NCI-H2227 treated with DMSO at 0.1 percent for 48 hours (cell line): ENCODE measurements at places on chromosomes 1 and 21.

- no peak for DNase-seq
Observed at GRCh38 chr1:75786901-75787493, 941 bp downstream of the RABGGTB start.

DNA sequence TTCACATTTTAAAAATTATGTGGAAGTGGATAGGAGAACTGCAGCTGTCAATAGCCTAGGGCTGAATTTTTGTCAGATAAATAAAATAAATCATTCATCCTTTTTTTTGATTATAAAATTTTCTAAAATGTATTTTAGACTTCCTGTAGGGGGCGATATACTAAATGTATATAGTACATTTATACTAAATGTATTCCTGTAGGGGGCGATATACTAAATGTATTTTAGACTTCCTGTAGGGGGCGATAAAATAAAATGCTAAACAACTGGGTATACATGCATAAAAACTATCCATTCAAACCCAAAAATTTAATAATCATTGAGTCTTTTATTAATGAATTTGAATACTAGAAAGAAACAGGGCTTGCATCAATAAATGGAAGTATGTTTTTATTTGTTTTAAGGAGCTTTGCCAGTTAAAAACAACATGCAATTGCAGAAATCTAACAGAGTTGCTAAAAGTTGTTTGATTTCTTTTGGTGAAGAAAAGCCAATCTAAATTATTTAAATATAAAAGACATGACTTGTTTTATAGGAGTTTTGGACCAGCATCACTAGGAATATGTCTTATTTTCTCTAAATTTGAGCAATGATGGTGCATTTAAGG is 31.4 kb downstream of the CLCA1 start:
- no peak for DNase-seq

- DNase-seq = no peak
Observed at GRCh38 chr1:209924390-209924789, 13.6 kb upstream of the SYT14 start.

- DNase-seq = no peak
Observed at GRCh38 chr1:61472876-61473275, 252.1 kb downstream of the TM2D1 start.

GRCh38 chr21:24514081-24514733 is 1093.1 kb downstream of the MRPL39 start:
- no peak for DNase-seq

GRCh38 chr1:241551759-241552638 is 19.8 kb downstream of the KMO start:
- DNase-seq = no peak

GRCh38 chr1:152039461-152039860 is 2.7 kb upstream of the S100A11 start:
- no peak for DNase-seq

- DNase-seq = no peak
Observed at GRCh38 chr21:41681348-41681801, 85.5 kb downstream of the RIPK4 start.

- no peak for DNase-seq
Observed at GRCh38 chr1:228373681-228374571, 32.7 kb downstream of the TRIM11 start.

DNA sequence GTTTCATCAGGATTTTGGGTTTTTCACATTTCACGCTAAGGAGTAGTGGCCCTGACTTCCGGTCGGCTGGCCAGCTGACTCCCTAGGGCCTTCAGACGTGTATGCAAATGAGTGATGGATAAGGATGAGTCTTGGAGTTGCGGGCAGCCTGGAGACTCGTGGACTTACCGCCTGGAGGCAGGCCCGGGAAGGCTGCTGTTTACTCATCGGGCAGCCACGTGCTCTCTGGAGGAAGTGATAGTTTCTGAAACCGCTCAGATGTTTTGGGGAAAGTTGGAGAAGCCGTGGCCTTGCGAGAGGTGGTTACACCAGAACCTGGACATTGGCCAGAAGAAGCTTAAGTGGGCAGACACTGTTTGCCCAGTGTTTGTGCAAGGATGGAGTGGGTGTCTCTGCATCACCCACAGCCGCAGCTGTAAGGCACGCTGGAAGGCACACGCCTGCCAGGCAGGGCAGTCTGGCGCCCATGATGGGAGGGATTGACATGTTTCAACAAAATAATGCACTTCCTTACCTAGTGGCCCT is 23.1 kb upstream of the TNFRSF1B start:
- DNase-seq = no peak

- DNase-seq = peak; percentile 41
Observed at GRCh38 chr1:205343431-205344065, 13.2 kb downstream of the KLHDC8A start.

- no peak for DNase-seq
Observed at GRCh38 chr1:7104339-7104738, 319.1 kb downstream of the CAMTA1 start.

DNA sequence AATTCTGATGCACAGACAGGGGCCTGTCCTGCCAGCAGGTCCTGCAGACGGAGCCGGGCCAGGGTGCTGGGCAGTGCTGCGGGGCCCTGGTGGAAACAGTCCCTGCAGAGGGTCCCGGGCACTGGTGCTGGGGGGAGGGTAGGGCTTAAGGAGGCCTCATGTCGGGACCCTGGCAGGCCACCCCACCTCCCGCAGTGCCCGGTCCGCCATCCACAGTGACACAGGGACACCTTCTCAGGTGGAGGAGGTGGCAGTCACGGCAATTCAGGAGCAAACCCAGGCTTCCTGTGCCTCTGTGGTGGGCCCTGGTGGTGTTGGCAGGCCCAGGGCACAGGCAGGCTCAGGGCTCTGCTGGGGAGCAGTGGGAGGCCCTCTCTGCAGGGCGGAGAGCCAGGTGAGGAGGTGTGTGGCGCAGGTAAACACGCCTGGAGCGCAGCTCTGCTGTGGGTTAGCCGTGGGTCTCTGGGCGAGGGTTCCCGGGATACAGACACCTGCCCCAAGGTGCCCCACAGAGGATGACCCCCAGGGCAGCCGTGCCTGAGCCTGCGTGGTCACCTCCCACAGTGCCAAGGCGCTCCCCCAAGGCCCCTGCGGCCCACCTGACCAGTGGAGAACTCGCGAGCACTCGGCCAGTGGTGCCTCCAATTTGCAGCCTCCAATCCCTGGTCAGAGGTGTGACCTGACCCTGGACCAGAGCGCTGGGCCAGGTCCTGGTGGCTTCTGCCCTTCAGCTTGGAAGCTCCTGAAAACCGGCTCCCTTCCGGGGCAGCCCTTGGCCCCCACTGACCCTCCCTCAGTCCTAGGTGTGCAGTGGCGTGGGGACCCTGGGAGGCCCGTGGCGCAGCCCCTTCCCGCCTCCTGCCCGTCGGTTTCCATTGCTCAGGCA is 19.2 kb downstream of the COL18A1 start:
- DNase-seq = no peak

DNA sequence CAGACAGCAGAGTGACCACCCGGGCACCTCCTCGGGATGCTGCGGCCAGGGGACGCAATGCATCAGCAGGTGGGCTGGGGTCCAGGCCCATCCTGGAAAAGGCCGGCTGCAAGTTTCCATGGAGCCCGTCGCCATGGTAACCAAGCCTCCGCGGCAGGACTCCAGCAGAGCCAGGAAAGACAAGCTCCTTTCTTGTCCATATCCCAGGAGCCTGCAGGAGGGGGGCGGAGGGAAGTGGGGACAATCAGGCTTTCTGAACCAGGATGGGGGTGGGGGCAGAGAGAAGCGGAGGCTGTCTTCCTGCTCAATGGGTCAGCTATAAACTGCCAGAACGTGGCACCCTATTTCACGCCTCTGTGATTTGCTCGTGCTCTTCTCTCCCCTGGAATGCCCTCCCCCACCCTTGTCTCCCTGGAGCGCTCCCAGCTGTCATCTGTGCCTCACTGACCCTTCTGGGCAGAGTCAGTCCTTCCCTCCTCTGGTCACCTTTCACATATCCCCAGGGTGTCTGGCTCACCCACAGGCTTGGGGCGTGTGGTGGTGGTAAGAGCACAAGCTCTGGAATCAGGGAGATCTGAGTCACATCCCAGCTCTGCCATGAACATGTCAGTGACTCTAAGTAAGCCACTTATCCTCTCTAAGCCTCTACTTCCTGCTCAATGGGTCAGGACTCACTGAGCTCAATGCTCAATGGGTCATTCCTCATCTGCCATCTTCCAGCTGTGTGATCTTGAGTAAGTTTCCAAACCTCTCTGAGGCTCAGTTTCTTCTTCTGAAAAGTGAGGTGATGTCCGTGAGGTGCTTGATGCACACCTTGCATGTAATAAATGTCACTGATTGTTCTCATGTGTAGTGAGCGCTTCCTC is 58.9 kb upstream of the LAPTM5 start:
- DNase-seq = peak; percentile 84

GRCh38 chr1:43239484-43239883 is 30.3 kb upstream of the TMEM125 start:
- no peak for DNase-seq

- no peak for DNase-seq
Observed at GRCh38 chr1:229273507-229274232, 2.8 kb downstream of the RAB4A start.

DNA sequence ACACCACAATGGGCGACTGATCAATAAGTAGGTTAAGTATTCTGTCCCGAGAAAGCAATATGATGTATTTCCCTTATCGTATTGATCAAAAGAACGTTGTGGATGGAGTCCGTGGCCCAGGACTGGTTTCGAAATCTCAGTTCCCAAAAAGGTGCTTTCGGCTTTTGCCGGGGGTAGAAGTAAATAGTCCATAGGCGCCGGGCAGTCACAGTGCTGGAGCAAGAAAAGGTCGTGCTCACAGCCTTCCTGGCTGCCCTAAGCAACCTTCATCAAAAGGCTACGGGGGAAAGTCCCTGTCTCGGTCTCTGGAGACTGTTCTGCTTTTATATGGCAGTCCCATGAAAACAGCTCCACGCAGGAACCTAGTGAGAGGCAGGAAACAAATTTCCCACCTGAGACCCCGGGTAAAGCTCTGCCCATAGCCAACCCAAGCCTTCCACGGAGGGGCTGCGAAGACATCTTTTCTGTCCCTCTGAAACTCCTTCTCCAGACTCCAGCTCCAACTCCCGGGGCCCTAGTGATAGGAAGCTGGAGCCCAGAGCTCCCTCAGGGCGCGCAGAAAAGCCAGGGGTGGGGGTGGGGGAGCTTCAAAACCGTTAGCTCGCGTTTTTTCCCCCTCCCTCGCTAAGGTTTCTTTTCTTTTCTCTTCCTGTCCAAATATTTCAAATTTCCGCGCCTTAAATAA is 7.0 kb downstream of the CDKN2C start:
- peak; percentile 75 for DNase-seq

- DNase-seq = no peak
Observed at GRCh38 chr1:171834821-171835220, 6.5 kb upstream of the DNM3 start.

GRCh38 chr1:5913078-5913845 is 79.0 kb downstream of the NPHP4 start:
- DNase-seq = no peak

DNA sequence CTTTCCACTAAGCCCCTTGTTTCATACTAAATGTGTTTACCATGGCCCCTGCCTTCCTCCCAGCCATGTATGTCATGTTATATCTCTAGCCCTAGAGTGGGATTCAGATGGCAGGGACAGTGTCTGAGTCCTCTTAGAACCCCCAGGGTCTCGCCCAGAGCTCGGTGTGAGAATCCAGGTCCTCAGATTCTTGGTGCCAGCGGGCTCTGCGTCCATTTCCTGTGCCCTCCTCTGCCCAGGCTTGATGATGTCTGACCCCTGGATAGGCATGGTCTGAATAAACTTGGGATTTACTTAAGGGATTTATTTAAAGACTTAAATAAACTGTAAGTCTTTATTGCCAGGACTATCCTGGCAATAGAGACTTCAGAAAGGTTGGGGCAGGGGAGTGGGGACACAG is 6.2 kb upstream of the KISS1 start:
- DNase-seq = no peak

DNA sequence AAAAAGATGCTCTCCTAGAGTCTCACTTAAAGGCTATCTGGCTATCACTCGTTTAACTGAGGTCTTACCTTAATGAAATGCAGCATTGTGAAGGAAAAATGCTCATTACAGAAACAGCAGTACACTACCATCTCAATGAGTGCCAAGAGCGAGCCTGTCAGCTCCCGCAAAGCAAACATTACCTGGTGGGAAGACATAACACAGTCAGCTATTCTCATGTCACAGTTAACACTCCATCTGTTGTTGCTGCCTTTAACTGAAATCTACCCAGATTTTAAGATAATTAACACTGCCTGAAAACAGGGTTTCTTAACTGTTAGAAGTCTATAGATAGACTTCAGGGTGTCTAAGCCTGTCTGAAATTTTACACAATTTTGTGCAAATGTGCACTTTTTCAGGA is 39.1 kb downstream of the PCSK9 start:
- no peak for DNase-seq

- DNase-seq = no peak
Observed at GRCh38 chr1:246722720-246723119, 1.5 kb upstream of the SCCPDH start.

GRCh38 chr1:4408380-4408779 is 246.0 kb upstream of the AJAP1 start:
- no peak for DNase-seq

GRCh38 chr1:30852026-30852425 is 56.5 kb downstream of the SDC3 start:
- DNase-seq = no peak

DNA sequence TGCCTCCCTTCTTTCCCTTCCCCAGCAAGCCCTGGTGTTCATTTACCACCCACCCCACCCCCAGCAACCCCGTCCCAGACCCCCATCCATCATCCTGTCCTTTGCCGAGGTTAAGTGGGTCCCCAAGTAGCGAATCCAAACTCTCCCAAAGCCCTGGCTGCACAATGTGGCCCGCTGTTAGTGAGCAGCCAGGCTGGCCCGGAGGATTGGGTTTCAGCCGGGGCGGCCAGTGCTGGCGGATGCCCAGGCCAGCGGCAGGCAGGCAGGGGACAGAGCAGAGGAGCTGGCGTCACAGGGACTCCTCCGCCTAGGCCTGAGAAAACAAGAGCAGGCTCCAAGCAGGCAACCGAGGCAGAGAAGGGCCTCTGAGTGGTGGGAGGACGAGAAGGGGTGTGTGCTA is 61.4 kb downstream of the EPHB2 start:
- no peak for DNase-seq

- no peak for DNase-seq
Observed at GRCh38 chr1:217268058-217268457, 362.8 kb downstream of the GPATCH2 start.

DNA sequence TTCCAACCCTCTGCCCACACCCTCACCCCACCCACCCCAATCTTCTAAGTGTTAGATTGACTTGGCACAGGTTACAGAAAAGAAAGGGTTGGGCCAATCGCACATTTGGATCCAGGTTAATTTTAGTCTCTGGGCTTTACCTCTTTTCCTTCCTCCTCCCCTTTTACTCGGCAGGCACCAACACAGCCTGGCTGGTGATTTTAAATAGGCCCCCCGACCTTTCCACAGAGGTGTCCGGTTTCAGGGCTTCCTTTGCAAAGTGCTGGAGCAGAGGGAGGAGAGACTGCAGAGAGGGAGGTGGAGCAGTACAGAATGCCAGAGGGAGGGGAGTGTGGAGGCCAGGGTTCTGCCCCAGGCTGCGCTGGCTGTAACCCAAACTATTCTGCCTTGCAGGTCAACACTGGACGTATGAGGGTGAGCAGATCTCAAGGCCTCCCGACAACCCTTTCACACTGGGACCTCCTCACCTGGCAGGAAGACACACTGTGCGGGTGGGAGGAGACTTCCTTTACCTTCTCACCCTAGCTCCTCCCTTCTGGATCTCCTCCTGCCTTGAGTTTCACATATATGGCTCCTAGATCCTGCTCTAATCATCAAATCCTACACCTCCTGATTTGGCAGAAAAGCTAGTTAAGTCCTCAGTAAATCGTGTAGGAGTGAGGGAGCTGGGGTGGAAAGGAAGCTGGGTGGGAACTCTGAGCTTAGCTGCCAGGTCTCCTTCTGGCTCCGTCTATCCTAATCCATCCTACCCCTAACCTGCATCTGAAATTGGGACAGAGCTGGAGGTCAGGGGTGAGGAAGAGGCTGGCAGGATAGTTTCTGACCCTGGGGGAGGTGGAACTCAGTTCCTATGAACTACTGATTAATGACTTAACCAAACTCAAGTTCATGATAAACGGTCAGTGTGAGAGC is 2.4 kb downstream of the CA14 start:
- peak; percentile 45 for DNase-seq
